ENCODE measurements at places on chromosomes 13 and 19.

DNA sequence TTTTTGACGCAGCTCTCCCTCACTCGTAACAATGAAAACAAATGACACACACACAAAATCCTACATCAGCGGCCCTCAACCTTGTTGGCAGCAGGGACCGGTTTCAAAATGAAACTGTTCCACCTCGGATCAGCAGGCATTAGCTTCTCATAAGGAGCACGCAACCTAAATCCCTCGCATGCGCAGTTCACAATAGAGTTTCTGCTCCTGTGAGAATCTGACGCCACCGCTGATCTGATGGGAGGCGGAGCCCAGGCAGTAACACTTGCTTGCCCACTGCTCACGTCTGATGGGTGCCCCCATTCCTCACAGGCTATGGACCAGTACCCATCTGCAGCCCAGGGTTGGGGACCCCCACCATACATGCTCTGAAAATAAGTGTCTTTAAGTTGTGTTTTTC is 43.4 kb downstream of the DHRS12 start:
- DNase-seq, result no peak

DNA sequence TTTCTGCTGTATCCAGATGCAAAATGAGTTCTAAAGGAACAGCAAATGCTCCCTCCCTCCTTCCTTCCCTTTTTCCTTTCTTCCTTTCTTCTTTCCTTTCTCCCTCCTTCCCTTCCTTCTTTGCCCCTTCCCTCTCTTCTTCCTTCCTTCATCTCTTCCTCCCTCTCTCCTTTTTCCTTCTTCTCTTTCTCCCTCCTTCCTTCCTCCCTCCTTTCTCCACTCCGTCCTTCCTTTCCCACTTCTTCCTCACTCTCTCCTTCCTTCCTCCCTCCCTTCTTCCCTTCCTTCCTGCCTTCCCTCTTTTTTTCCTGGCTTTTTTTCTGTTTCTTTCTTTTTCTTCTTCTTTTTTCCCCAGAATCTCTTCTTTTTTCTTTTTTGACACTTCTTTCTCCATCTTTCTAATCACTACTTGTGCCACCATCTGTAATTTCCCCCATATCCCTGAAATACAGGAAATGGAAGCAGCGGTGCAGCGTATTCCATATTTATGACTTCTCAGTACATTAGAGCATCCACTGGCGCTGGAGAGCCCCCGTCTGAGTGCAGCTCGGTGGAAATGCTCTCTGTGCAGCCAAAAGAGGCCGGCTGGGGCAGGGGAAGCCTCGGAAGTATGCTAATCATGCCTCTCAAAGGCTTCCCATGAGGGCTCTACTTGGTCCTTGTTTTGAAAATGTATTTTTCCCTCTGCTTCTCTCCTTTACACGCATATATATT is 275.6 kb downstream of the TSHZ3 start:
- DNase-seq, result peak; percentile 22

DNA sequence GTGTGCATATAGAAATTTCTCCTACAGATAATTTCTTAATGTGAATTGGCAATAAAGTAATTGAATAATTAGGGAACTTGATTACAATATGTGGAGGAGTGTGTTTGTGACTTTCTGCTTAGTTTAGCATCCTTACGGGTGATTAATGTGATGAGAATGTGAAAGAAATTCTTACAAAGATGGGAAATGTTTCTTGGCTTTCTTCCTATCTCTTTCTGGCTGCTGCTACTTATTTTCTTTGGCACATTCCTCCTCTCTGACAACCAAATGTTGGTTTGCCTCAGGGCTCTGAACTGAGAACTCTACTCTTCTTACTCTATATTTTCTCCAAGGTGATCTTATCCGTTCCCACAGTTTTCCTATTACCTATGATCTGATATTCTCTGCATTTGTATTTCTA is 300.1 kb downstream of the TBC1D4 start:
- DNase-seq, result no peak

- DNase-seq, result no peak
Measured at GRCh38 chr19:7811989-7812388, 18.0 kb upstream of the EVI5L start.

- DNase-seq, result no peak
Measured at GRCh38 chr13:67554286-67554685, 324.1 kb upstream of the PCDH9 start.

DNA sequence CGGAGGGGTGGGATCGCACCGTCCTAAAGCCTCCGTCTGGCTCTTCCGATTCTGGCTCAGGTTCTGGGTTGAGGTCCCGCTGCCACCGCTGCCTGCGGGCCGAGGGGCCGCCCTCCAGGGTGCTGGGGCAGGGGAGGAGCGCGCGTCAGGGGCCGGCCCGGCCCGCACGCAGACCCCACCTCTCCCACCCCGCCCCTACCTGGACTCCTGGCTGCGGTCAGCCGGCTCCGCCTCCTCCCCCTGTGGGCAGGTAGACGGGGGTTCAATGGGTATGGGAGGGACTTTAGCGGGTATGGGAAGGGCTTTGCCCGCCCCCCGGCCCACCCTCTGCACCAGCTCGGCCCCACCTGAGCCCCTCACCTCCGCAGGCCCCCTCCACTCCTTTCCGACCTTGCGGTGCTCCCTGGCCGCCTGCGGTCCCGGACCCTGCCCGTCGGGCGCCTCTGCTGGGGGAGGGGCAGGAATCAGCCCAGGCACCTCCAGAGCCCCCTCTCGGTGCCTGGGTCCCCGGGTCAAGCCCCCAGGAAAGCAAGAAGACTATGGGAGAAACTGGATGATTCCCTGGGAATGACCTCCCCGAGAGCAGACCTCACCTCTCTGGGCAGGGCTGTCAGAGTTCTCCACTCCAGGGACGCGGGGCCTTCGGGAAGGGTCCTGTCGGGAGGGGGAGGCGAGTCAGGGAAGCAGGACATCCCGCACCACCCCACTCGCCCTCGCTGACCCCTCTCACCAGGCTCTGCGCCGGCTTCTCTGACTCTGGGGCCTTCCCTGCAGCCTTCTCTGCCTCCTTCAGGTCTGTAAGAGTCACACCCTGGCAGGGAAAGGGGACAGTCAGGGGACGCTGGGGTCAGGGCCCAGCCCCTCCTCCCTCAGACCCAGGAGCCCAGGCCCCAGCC is 17.0 kb downstream of the EPS8L1 start:
- DNase-seq, result no peak

GRCh38 chr13:27403203-27403678 is 21.2 kb upstream of the GTF3A start:
- peak; percentile 26 for DNase-seq

- DNase-seq, result no peak
Measured at GRCh38 chr19:18453269-18454024, 15.5 kb upstream of the ISYNA1 start.

DNA sequence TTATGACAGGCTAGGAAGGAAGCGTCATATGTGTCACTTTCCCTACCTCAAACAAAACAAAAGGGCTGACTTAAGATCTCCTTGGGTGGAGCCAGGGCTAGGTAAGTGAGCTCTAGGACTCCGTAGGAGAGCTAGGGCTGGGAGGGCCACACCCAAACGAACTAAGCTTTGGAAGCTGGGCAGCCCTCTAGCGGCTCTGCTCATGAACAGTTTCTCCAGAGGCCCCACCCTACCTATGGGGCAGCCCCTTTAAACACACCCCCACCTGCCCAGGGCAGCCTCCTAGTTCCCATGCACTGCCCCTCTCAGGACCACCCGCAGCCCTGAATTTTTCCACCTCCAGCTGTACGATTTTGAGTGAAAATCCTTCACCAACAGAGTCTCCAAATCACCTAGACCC is 3.5 kb downstream of the PEG3 start:
- DNase-seq, result no peak

- no peak for DNase-seq
Measured at GRCh38 chr19:54160182-54160811, 776 bp upstream of the LENG1 start.

- no peak for DNase-seq
Measured at GRCh38 chr19:50842130-50842529, 8.8 kb upstream of the KLK15 start.

DNA sequence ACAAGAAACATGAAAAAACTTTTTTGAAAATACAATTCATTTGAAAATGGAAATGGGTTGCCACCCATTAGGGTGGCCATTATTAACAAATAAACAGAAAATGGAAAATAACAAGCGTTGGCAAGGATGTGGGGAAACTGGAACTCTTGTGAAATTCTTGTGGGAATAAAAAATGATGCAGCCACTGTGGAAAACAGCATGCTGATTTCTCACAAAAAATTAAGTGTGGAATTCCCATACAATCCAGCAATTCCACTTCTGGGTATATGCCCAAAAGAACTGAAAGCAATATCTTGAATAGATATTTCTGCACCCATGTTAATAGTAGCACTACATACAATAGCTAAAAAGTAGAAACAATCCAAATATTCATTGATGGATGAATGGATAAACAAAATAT is 165.2 kb downstream of the DCLK1 start:
- DNase-seq, result no peak

DNA sequence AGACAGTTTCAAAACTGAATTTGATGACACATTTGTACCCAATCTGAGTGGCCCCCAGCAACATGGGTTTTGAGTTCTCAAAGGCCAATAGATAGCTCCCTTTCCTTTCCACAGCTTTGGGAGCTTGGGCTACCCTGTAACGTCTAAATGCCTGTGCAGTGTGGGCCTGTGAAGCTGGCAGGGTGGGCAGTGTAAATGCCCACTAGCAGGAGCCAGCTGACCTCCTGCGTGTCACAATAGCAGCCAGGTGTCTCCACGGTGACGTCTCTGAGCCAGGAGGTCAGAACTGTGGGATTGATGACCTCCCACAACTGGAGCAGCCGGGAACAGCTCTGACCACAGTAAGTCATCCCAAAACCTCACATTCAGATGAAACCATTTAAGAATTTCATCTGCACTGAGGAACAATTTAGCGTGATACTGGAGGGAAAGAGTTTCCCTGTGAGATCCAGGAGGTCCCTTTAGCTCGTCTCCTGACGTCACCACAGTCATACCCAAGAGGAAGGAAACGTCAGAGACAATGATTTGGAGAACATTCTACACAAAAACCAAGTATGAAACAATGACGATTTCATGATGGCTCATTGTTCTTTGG is at the start of gene IPO5:
IPO5 (plus strand) TSS at position 300 of the 595 bp plus-strand sequence. CDS start 23,022 bp downstream, outside the sequence.
- DNase-seq, result no peak

DNA sequence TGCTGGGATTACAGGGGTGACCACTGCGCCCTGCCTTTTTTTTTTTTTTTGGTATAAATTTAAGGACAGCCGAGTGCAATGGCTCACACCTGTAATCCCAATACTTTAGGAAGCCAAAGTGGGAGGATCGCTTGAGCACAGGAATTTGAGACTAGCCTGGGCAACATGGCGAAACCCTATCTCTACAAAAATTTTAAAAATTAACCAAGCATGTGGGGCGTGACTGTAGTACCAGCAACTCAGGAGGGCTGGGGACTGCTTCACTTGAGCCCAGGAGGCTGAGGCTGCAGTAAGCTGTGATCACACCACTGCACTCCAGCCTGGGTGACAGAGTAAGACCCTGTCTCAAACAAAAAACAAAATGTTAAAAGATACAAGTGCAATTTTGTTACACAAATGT is 21.5 kb downstream of the ZNF574 start:
- DNase-seq, result no peak

DNA sequence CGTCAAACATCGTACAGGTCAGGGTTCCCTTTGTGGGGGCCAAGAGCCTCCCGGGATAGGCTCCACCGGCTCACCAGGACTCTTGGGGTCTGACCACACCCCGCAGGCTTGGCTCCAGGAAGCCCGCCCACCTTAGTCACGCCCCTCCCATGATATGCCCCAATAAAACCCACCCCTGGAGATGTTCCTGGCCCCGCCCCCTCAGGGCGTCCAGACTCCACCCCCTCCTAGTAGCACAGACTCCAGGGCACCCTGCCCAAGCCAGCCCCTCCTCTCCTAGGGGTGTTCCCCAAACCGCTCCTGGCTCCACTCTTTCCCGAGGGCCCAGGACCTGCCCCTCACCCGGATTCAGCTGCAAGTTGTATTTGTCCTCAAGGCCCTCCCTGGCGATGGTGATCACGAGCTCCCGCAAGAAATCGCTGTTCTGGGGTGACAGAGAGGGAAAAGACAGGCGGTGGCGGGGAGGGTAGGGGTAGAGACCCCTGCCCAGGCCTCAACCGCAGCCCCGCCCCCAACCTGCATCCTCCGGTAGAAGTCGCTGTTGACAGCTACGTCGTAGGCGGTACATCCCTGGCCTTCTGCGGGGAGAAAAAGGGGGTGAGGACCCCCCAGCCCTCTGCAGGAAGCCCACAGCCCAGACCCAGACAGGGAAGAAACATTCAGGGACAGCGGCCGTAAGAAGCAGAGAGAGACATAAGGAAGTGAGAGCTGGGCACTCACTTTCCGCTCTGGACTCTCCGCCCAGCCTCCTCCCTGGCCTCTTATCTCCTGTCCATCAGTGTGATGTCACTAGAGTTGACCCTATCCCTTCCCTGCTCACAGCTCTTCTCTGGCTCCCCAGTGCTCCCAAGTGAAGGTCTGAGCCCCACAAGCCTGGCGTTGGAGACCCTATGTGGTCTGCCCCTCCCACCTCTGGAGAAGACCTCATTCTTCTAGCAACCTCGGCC is 3.9 kb downstream of the PIH1D1 start:
- DNase-seq, result peak; percentile 50

- DNase-seq, result no peak
Measured at GRCh38 chr13:109151696-109152095, 522.3 kb downstream of the MYO16 start.

GRCh38 chr13:97018029-97018819 is 23.9 kb upstream of the OXGR1 start:
- peak; percentile 42 for DNase-seq

GRCh38 chr19:57813919-57814504 is 701 bp downstream of the ZNF552 start:
- DNase-seq, result no peak

DNA sequence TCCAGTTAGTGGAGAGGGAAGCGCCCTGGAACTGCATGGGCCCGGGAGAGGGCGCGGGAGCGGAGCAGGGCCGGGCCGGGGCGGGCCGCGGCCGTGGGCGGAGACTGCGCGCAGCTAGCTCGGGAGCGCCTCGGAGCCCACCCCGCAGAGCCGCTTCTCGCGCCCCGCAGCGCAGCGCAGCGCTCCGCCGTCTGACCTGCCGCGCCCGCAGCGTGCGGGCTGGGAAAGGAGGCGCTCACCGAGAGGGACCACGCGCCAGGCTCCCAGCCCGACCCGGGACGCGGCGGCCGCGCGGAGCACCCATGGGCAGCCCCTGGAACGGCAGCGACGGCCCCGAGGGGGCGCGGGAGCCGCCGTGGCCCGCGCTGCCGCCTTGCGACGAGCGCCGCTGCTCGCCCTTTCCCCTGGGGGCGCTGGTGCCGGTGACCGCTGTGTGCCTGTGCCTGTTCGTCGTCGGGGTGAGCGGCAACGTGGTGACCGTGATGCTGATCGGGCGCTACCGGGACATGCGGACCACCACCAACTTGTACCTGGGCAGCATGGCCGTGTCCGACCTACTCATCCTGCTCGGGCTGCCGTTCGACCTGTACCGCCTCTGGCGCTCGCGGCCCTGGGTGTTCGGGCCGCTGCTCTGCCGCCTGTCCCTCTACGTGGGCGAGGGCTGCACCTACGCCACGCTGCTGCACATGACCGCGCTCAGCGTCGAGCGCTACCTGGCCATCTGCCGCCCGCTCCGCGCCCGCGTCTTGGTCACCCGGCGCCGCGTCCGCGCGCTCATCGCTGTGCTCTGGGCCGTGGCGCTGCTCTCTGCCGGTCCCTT is at the start of gene MLNR:
MLNR (plus strand) TSS at position 303 of the 820 bp plus-strand sequence; CDS start at position 303, 0 bp downstream.
- peak; percentile 86 for DNase-seq

All from iPS-NIHi11 (cell line).